ENCODE measurements at places on chromosomes 2 and 18.

- no peak for DNase-seq
Measured at GRCh38 chr18:56515522-56515921, 122.9 kb downstream of the TXNL1 start.

DNA sequence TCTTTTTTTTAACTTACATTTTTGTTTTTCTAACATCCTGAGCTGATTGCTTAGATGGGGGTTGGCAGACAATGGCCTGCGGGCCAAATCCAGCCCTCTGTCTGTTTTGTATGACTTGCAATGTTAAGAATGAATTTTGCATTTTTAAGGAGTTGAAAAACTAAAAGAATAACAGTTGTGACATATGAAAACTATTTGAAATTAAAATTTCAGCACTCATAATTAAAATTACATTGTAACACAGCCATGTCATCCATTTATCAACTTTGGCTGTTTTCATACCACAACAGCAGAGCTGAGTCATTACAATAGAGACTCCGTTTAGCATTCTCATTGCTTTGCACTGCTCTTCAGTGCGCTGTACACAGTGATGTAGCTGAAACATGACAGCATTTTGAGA is 94.1 kb upstream of the MC4R start:
- no peak for DNase-seq

DNA sequence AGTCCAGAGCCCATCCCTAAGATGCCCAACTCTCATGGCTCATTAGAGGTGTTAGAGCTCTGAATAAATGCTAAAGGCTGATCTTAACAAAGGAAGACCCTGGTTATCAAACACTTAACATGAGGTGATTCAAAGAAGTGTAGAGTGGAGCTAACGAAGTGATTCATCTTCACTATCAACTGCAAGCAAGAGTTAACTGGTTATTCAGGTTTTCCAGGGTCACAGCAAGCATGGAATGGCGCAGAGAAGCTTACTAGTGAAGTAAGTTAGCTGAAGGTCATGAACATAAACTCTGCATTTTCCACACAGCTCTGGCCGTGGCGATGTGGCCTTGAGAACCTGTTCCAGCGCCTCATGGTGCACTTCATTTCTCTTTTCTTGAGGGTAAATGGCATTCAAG is 17.0 kb downstream of the RND3 start:
- DNase-seq, result no peak

DNA sequence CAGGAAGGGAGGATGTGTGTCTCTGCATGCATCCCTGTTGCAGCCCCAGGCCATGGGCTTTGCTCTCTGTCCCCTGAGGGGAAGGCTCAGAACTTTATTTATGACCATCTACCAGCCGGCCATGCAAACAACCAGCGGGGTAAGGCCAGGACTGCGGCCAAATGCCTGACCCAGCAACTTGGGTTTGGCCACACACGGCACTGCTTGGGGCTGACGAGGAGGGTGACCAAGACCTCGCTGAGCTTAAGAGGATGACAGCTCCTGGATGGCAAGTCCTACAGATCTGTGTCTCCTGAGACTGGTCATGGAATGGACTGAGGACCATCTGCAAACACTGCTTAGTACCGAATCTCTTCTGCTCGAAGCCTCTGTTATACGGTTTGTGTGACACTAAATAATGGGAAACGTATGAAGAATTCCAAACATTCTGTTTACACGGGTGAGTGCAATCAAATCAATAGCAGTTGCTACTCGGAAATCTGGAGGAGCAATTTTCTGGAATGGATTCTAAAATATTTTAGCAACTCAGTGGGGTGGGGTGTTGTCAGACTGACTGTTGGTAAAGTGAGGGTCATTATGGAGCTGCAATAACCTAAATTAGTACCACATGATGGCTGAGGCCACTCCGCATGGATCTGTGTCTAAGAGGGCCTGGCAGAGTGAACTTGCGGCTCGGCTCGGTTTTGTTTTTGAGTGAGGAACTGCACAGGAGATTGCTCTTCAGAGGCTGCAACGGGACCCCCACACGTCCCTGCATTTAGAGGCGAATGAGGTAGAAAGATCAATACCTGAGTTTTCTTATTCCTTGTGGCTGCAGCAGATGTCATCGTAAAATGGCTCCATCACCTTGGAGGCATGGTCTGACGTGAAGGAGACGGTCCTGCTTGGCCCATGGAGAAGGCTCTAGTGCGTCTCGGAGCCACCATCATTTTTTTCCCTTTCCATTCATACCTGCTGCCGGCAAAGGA is 26.6 kb downstream of the TMEM18 start:
- no peak for DNase-seq

Measured in AG04450 (cell line).